GDM1 (cell line): ENCODE measurements at places on chromosomes 1 and 21.
A peak's percentile ranks its signal among the peaks of the same experiment; 100 is the strongest.

DNA sequence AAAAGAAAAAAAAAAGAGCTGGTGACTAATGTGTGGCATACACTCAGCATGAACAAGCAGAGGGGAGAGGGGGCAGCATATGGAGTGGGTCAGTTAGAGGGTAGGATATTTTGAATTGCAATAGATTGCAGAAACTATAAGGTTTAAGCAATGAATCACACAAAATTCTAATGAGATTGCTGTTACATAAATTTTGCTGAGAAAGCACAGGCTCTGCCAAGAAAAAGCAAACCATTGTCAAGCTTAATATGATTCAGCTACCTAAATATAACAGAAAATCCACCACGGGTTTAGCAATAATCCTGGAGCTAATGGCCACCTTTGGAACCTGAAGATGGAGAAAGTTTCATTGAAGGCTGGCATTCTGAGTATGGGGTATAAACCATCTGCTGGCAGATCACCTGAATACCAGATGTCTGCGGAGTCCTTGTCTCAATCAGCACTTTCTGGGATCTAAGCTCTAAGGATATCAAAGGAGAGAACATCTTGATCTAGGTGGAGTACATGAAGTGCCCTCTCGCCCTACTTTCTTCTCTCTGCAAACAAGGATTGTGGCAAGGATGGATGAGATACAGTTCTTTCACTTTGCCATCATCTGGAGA is 30.3 kb upstream of the ANGPTL7 start:
- no peak for DNase-seq

DNA sequence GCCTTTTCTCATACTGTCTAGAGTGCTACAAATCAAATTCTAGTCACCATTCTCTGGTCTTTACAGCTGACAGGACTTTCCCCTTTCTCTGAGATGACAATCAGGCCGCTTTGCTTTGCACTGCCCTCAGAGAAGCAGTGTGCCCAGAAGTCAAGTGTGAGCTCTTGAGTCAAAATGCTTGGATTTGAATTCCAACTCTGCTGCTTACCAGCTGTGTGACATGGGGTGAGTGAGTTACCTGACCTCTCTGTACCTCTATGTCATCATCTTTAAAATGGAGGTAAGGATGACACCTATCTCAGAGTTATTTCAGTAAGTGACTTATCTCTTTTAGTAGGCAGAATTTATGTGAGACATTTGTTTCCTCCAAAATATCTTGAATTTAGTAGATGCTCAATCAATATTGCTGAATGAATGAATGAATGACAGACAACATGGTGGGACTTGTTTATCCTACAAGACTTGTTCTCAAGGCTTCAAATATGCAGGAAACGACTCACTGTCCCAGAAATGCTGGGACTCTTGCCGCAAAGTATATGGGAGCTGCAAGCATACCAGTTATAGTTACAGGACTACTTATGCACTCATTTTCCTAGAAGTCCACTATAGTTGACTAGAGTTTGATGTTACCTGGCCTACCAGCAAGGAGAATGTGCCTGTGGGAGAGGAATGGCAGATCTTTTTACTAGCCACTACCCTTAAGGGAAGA is 38.1 kb upstream of the A3GALT2 start:
- no peak for DNase-seq

DNA sequence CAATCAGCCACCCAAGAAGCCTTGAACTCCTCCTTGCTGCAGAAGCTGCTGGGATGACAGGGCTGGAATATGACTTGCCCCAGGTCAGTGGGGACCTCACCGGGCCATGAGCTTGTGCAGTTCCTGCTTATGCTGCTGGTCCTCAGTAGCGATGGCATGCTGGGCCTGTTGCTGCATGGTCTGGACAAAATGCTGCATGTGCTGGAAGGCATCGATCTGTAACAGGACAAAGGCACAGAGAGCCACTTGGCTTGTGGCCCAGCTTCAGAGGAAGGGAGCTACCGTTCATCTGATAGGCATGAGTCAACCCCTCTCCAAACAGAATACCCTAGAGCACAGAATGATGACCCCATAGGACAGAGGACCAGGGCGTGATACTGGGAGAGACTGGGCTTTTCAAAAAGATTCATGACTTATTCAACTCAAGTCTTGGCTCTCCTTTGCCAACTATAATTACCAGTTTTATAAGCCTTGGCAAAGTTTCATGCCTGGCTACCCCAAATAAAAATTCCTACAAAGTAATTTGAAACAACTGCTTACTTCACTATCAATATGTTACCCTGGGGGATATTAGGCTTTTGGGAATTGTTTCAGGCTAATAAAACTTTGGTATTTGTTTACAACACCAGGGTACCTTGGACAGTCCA is 34.7 kb upstream of the EXOSC10 start:
- no peak for DNase-seq

DNA sequence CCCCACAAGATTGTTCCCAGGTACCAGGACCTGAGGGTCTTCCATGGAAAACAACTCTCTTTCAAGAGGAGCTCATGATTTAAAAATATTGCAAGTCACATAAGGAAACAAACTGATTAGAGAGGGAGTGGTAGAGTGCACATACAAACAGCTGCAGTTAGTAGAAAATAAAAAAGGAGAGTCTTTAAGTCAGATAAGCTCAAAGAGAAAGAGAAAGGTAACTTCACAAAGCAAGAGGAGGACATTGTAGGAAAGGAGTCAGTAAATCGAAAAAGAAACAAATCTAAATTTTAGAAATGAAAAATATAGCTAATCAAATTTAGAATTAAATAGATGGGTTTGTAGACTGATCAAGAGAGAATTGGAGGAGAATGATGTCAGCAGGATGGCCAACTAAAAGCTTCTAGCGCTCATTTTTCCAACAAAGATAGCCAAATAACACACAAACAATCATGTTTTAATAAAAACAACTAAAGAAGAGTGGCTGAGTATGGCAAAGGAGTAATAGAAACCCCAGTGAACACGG is 86.1 kb upstream of the CD53 start:
- DNase-seq = no peak

- DNase-seq = no peak
Observed at GRCh38 chr1:53142226-53142853, at the start of gene SLC1A7. TSS of gene SLC1A7 (minus strand) at chr1:53142638. CDS start at chr1:53142449, 189 bp downstream.

DNA sequence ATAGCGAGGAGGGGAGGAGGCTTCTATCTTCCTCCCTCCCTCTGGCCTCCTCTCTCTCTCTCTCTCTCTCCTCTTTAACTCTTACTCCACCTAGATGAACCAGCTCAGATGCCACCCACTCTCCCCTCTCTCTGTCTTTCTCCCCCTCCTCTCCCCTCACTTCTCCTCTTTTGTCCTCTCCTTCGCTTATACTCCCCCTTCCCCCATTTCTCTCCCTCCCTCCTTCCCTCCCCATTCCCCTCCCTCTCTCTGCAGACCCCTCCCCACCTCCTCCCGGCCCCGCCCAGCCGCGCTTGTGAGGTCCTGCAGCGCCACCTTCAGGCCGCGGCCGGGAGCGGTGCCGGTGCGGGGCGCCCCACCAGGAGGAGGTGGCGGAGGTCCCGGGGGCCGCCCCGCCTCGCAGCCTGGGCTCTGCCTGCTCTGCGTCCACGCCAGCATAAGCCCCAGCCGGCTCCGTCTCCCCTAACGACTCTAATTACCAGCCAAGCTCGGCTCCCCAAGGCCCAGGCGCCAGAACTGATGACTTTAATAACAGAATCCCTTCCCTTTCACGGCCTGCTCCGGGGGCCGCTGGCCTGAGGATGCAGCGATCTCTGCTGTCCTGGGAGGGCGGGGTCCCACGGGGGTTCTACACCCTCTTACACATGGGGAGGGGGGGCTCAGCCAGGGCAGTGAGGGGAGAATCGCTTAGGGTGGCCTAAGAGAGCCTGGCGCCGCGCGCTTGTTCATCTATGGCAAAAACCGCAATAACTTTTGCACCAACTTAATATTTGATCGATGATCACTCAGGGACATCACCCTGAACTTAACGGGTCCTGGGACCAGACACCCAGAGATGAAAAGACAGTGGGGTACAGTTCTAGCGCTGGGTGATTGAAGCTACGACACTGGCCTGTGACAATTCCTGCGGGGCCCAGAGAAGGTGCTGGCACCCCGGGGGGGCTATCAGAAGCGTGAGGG is 637.3 kb downstream of the MATN1 start:
- no peak for DNase-seq

GRCh38 chr1:153293851-153294250 is 18.9 kb downstream of the PGLYRP3 start:
- peak; percentile 56 for DNase-seq

GRCh38 chr1:230913496-230913895 is 45.2 kb upstream of the C1orf198 start:
- DNase-seq = no peak

DNA sequence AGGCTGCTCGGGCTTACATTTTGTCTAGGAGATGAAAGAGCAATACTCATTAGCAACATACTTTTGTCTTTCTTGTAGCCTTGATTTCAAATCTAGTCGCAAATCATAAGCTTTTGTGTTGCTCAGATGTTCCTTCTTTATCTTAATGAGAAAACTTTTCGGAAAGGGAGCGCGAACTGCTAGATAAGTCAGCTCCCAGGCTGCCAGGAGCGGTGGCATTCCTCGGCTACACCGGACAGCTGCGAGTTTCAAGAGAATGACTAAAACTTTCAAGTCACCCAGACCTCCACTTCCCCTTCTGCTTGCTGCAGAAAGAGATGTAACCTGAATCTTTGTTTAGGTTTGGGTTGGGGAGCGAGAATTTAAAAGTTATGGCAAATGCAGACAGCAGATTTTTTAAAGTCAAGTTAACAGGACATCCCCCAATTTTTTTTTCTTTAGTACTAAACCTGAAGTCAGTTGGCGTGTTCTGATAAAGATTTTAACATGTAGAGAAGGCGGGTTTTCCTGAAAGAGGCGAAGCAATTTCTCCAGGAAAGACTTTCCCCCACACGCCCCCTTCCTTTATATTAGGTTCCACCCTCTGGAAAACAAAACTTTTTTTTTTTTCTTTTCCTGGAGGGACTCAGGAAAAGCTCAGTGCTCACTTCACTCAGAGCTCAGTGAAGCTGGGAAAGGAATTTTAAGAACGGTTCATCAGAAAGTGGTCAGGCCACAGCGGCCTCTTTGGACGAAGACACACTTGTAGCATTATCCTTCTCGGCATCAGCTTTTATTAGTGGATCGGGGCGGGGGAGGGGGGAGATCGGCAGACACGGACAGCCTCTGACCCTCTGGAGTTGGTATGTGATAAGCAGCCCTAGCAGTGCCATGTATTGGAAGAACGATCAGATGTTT is at the start of gene LHX8:
Gene LHX8 (plus strand): TSS at position 639 of the 897 bp plus-strand sequence. CDS start 2,227 bp downstream, outside the sequence.
- no peak for DNase-seq

DNA sequence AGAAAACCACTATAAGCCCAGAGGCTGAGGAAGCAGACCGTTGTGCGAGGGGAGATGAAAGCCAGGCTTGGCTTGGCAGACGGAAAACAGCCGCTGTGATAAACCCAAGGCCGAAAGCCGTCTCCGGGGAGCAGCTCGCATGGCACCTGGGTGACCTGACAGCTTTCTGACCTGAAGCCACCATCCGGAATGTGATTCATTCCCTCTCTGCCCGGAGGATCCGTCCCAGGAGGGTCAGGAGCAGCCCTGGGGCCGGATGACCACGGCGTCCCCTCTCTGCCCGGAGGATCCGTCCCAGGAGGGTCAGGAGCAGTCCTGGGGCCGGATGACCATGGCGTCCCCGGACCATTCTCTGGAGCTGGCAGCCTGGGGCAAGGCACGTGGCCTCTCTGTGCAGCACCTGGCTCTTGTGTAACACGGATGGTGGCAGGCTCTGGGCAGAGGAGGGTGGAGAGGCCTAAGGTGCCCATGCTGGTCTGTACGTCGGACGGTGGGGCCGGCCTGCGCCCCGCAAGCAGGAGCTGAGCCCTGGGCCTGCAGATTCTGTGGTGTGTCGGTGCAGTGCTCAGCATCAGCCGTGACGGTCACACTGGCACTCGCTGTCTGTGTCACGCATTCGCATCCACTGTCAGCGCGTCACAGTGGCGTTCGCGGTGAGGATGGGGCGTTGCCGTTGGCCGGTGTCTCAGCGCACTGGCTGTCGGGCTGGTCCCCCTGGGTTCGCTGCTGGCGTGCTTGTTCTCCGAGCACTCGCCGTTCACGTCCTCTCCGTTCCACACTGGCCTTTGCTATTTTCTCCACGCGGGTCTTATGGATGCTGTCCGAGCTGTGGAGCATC is 50.3 kb downstream of the SLX9 start:
- no peak for DNase-seq

DNA sequence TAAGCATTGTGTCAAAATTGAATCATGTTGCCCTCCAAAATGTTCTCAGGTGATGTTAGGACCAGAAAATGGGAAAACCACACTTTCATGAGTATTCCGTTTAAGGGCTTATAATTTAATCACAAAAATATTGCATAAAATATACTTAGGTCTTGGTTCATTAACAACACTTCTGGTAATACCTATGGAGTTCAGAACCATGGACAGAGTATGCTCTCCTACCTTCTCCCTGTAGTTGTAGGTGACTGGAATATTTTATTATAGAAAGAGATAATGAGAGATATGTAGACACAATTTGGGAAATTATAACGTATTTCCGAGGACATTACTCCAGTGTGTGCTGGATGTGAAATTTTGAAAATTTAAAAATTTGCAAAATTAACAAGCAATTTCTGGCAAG is 232.5 kb downstream of the NCAM2 start:
- DNase-seq = no peak

DNA sequence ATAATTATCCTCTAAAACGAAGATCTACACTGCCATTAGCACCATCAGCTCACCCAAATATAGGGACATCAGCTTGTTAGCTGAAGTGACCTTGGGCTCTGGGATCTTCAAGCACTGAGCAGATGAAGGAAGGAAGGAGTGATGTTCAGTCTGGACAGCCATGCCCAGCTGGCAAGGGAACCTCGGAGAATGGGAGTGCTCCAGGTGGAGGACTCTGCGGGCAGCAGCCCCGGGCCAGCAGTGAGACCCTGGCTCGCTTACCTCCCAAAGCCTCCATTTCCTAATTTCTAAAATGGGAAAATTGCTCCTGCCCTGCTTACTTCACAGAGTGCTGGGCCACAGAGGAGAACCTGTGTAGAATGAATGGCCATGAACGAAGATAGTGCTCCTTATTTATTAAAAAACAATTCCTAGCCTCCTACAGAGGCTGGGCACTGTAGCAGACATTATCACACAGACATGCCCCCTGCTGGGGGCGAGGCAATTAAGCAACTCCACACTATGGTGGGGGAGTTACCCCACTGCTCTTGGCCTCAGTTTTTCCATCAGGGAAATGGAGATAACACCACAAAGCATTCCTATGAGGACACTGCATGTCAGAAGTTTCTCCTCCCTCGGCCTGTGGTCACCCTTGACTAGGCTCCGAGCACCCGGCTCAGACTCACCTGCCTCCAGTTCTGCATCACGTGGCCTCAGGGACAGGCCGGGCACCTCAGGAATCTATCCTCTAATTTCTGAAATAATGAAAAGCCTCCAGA is 117.6 kb downstream of the KCNN3 start:
- no peak for DNase-seq

- no peak for DNase-seq
Observed at GRCh38 chr21:16424331-16424751, 694.6 kb downstream of the USP25 start.

- DNase-seq = no peak
Observed at GRCh38 chr1:224767676-224768075, 151.6 kb downstream of the CNIH3 start.

DNA sequence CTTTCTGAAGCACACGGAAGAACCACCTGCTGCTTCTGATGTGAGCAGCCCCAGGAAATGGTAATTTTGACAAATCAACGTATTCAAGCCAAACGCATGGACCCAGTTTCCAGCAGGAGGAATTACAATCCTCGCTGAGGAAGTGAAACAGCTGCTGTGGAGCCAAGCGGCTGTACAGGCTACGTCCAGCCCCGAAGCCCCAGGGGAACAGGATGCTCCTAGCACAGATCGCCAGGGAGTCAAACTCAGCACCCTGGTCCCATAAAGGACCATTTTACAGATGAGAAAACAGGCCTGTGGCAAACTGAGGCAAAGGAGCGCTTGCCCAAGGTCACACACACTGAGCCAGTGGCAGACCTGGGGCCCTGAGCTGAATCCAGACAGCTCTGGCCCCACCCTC is 108.0 kb downstream of the PTPRU start:
- no peak for DNase-seq
